Daoy (cell line): ENCODE measurements at places on chromosomes 4 and X.

DNA sequence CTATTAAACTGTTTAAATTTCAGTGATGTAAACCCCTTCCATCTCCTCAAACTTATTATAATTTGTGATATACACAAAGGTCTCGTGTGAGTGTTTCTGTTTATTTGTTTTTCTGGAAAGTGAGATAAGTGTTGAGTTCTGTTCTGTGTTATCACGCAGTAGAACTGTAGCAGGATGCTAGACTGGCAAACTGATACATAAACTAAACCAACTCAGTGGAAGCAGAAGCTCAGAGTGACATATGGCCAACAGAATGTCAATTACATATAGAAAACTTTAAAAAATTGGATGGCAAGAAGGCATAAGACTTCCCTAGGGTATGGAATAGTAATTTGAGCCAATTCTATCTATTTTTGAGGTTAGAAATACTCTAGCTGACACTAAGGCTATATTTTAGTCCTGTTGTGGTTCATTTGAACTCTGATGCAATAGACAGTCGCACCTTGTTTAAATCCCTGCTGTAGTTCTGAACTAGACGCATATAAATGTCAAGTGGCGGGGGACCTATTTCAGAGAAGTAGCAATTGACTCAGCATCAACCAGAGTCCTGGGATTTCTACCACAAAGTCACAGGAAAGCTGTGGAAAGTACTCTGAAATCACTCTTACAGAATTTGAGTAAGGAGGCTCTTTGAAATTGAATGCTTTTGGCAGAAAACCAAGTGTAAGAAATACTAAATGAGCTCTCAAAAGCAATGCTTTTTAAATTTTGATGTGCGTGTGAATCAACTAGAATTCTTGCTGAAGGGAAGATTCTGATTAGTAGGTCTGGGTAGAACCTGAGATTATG, 294.4 kb downstream of the INPP4B start:
- no peak for DNase-seq

DNA sequence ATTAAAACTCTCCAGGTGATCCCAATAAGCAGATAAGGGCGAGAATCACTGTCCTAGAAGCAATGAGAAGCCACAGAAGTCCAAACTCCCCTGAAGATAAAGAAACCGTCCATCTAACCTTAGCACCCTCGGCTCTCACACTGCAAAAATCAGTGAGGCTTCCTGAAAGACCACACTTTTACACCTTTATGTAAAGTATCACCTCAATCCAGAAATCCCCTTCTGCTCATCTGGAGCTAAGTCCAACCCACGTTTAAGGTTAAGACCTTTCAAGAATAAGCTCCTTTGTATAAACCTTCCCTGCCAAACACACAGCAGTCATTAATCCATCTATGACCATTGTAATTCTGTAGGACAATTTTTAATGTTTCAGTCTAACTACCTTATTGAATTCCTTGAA, 41.7 kb downstream of the LIN54 start:
- no peak for DNase-seq

- peak; percentile 35 for DNase-seq
Measured at GRCh38 chr4:105548483-105548882, 3.9 kb upstream of the ARHGEF38 start.

DNA sequence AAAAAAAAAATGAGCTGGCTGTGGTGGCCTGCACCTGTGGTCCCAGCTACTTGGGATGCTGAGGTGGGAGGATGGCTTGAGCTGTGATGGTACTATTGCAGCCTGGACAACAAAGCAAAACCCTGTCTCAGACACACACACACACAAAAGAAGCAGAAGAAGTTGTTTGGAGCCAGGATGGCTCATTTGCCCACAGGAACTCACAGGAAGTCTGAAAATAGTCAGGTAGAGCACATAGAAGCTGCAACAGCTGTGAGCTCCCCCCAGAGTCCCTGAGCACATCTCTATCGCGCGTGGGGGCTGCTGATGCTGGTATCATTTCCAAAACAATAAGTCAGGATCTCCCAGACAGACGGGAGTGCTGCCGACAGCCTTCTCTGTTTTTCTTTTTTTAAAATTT, 13.4 kb upstream of the DHRSX start:
- no peak for DNase-seq

DNA sequence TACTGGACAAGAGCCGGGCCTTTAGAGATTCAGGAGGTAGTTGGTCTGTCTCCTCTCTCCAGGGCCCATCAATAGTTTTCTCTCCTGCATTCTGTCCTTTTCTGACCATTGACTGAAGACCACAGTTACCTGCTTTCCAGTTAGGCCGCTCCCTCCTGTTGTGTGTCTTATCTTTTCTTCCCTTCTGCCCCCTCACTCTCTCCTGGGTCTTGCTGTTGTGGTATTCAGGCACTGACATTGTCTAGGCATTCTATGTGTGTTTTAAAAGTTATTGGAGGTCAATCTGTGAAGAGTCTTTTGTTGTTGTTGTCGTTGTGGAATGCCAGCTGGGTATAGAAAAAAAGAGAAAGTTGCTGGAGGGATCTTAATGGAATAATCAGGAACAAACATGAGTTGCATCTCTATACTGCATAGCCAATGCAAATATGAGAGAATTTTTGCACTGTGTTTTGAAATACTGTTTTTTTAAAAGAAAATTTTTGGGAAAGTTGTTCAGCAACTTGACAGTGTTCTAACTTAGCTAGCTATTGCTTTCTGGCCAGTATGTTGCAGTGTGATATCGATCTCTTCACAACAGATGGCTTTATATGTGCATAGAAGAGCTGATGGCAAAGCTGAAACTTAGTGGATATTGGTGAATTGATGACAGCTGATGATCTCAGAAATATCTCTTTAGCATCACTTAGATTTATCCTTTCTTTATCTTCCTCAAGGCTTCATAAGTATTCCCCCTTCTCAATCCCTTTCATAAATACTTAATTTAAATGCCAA, 240.7 kb downstream of the C4orf33 start:
- DNase-seq = no peak

DNA sequence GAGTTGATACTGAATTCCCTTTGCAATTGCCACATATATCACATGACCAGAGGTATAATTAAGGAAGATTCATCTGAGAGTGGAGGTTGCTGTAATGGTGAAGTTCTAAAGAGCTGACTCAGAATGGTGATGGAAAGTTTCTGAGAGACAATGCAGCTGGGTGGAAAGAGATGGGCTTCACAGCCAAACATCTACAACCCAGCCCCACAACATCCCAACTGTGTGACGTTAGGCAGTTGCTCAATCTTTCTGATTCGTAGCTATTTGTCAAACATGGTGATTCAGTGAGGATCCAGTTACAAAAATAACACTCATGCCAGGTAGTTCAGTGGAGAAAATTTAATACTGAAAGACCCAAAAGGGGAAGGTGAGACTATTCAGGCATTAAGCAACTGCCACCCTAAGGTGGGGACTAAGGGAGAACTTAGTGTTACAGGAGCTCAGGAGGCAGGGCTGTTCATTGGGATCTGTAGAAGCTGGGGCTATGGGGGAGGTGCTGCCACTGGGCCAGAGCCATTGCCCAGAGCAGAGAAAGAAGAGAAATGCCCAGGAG, 6.9 kb upstream of the AFF1 start:
- DNase-seq = peak; percentile 41

GRCh38 chrX:13220916-13221315, 98.9 kb downstream of the ATXN3L start:
- DNase-seq = peak; percentile 71

DNA sequence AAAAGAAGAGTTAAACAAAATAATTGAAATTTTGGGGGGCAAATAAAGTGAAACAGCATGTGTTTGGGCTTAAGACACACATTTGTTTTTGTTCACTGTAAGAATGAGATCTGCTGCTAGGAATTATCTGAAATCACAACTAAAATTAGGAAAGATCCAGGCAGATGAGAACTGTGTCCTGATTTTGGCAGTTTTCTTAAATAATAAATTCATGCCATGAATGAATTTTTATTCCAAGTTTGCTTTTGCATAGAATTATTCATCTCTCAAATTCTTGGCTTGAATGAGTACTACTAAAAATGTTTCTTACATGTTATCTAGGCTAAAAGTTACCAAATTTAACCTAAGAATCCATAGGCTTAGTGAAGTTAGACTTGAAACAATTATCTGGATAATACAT, 321.7 kb downstream of the ANK2 start:
- DNase-seq = no peak

- DNase-seq = no peak
Measured at GRCh38 chr4:179007755-179008154, 1565.5 kb upstream of the AGA start.

DNA sequence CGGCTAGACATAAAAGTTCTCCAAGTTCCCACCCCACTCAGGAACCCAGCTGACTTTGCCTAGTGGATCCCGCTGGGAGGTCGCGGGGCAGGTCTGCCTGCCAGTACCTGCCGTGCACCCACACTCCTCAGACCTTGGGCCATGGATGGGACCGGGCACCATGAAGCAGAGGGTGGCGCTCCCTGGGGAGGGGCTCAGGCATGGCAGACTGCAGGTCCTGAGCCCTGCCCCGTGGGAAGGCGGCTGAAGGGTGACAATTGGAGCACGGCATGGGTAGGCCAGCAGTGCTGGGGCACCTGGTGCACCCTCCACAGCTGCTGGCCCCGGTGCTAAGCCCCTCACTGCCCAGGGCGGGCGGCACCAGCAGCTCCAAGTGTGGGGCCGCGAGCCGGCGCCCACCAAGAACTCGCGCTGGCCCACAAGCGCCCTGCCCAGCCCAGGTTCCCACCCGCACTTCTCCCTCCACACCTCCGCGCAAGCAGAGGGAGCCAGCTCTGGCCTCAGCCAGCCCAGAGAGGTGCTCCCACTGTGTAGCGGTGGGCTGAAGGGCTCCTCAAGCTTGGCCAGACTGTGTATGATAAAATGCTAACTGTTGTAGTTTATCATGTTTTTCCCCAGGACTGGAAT, 63.1 kb downstream of the UGT2A2 start:
- DNase-seq = no peak

DNA sequence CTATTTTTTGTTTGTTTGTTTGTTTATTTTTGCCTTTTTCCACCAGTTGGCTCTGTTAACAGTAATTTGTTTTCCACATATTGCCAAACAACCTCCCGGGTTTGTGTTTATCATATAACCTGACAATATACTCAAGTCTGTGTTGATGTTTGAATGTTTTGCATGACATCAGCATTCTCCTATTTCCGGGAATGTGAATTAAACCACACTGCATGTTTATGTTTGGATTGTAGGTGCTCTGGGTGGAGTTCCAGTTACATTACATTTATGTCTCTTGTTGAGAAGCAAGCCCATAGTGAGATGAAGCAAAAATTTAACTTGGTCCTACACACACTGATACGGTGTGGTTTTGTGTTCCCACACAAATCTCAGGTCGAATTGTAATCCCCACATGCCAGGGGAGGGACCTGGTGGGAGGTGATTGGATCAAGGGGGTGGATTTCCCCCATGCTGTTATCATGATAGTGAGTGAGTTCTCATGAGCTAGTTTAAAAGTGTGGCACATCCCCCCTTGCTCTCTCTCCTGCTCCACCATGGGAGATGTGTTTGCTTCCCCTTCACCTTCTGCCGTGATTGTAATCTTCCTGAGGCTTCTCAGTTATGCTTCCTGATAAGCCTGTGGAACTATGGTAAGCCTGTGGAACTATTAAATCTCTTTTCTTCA, 54.4 kb upstream of the CLNK start:
- DNase-seq = peak; percentile 4
